Activated CD4-positive, alpha-beta T cell treated with anti-CD3 and anti-CD28 coated beads, Interleukin-10, Interleukin-2, amounts not matched to agents 100 ng/mL and 50 ng/mL, durations not matched to agents 16 hours and 8 hours (primary cell): ENCODE measurements at places on chromosomes 12 and 14.

DNA sequence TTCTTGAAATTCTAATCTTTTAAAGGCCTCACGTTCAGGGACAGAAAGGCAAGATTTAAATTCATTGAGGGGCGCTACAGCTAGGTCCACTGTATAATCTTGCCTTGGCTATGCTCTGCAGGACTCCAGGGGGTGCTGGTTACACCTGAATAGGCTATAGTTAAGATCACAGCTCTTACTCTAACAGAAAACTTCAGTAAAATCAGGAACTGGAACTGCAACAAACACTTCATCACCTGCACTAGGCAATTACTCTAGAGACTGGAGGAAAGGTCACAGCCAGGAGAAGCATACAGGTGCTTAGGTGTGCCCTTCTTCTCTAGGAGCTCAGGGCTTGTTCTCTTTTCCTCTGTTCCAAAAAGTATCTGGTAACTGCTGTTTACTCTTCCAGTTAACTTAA lies 20.9 kb downstream of the SLCO1C1 start:
- no peak for DNase-seq

GRCh38 chr12:68237619-68238018 lies 12.0 kb upstream of the IL26 start:
- DNase-seq: no peak

DNA sequence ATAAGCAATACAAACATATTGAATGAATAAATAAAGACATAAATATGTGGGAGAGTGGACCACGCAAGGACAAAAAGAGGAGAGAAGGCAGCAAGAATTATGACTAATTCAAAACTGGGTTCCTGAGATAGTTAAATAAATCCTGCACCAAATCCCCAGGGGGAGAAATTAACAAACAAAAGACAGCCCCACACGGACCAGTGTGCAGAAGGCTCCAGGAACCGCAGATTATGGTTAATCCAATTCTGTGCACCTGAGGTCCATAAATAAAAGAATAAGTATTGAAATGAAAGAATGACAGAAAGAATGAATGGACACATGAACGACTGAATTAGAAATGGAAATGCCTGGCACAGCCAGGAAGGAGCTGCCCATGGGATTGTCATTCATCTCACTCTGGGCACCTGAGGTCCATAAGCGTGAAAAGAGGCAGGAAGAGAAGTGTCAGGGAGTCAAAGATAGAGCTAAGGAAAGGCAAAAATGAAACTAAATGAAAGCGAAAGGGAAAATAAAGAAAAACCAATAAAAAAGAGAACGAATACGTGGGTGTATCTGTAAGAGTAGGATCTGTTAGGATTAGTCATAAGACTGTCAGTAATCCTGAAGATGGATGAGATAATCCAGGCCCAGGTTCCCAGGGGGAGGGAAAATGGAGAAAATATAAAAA lies 23.3 kb downstream of the MEG3 start:
- DNase-seq: peak; percentile 7

DNA sequence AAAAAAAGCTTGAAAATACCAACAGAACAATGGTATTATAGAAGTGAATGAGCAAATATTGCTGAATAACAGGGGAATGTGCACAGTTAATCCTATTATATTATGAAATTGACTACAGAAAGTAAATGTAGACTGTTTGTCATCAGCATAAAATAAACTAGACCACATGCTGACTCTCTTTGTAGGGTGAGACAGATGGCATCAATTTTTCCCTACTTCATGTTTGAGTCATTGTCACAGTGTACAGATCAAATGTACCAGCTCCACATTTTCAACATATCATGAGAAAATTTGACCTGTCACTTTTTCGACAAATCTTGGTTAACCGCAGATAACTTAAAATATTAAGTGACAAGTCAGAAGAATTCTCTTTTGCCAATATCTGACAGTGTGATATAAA lies 421.0 kb downstream of the RPL10L start:
- DNase-seq: no peak

GRCh38 chr14:88482524-88482923 lies 72.3 kb downstream of the PTPN21 start:
- no peak for DNase-seq

DNA sequence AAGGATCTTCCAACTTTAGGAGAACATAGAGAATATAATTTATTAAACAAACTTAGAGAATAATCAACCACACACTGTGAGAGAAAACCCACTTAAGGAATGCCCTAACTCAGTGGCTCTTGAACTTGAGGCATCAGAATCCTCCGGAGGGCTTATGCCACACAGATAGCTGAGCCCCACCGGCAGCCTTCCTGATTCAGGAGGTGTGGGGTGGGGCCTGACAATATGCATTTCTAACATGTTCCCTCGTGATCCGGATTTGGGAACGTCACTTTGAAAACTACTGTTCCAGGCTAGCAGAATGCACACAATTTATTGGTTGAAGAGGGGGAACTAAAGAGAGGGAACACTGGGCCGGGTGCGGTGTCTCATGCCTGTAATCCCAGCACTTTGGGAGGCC lies 2.0 kb upstream of the SOAT2 start:
- no peak for DNase-seq

DNA sequence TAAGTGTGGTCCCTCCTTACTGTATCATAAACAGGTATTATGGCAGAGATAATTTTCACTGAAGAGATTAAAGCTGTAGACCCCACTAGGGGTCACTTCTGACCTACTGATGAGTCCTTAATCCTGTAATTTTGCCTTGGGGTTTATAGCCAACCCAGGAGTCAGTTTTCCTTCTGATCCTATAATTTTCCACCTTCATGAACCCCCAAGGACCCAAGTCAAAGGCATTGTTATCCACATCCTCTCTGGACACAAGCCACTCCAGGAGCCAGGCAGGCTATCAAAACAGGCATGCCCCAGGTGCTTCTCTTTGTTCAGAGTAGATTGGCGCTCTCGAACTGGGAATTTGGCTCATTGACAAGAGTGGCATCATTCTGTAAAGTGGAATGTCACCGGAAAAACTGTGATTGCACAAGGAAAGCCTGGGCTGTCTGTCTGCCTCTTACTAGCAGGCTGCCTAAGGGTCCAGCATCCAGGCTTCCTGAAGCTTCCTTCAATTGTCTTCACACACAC lies 1523.2 kb upstream of the FLRT2 start:
- no peak for DNase-seq

DNA sequence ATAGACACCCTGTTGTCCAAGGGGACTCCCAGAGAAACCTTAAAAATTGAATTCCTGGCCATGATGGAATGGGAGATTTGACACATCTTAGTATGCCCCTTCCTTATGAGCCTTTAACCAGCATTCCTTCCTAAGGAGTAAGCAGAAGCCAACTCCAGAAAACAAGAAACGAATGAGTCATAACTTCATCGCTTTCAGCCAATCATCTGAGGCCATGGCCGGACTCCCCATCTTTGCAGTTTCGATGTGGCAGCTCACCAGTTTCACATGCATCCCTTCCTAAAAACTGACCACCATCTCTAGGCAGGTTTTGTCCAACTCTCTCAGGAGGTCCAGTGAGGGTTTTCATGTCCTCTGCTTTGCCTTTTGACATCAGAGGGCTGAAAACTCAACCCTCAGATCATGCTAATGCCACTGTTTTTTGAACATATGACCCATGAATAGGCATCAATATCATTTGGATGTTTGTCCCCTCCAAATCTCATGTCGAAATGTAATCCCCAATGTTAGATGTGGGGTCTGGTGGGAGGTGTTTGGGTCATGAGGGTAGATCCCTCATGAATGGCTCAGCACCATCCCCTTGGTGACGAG lies 19.9 kb downstream of the DAAM1 start:
- DNase-seq: no peak

GRCh38 chr12:12216349-12217017 lies 50.4 kb downstream of the LRP6 start:
- DNase-seq: no peak

- DNase-seq: no peak
These were observed 155.2 kb upstream of the AVPR1A start for GRCh38 chr12:63305901-63306875.

DNA sequence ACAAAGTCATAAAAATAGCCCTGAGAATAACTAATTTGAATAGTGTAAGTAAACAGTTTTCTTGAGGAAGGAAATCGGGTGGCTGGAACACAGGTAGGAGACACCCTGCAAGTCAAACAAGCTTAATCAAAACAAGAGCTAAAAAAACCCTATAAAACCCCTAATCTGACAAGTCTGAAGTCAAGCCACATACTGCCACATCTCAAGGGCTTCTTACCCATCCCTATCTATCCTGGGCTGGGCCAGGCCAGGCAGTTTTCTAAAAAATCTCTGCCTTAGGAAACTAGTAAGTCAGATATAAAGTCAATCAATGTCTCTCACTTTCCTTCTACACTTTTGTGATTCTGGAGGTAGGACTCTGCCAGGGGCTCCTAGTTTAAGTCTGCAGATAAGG lies 15.3 kb downstream of the UBE2N start:
- DNase-seq: no peak

DNA sequence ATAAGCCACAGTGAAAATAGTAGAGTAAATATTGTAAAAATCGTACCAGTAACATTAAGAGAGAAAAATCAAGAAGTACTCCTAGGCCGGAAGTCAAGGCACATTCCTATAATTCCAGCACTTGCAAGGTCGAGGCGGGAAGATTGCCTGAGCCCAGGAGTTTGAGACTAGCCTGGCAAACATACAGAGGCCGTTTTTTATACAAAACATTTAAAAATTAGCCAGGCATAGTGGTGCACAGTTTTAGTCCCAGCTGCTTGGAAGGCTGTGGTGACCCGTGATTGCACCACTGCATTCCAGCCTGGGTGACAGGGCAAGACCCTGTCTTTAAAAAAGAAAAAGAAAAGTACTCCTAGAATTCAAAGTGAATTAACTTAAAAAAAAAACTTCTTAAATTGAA lies 341.8 kb downstream of the C12orf50 start:
- DNase-seq: no peak

DNA sequence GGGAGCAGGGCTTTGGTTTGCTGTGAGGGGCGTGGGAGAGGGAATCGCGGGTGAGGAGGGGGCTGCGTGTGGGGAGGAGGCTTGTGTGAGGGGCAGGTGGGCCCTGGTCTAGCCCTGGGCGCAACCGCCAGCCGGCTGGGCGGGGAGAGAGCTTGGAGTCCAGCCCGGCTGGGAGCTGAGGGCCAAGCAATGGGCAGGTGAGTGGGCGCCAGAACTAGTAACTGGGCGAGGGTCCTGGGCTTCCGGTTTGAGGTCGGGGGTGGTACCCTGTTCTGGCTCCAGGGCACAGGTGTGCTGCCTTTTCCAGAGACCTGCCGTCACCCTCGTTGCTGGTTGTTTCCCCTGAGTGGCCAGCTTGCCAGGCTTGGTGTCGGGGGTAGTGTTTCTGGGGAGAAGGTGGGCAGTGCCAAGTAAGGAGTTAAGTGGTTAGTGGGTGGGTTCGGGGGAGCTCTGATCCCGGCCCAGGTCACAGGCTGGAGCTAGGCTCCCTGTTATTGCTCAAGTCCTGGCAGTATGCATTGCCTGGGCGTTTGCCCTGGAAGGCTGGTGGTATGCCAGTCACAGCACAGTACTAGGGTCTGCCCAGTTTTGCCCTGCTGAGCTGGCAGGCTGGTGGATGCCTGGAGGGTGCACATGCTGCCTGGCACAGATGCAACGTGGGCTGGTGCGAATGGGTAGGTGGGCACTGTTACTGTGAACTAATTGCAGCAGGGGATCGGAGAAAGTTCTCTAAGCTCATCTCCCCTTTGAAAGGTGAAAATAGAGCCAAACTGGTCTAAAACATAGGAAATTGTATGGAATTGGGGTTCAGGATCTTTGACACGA lies 683 bp downstream of the CIPC start:
- peak; percentile 20 for DNase-seq

GRCh38 chr12:14771651-14772137 lies 31.6 kb downstream of the WBP11 start:
- DNase-seq: peak; percentile 61

- no peak for DNase-seq
These were observed 91.9 kb downstream of the RAD52 start for GRCh38 chr12:857611-858010.
